ENCODE measurements at places on chromosomes 5 and 9. TPM values are rescaled to one million over a fixed set of nuclear protein-coding genes. Genes with fewer than 3 reads are reported as not detected.

DNA sequence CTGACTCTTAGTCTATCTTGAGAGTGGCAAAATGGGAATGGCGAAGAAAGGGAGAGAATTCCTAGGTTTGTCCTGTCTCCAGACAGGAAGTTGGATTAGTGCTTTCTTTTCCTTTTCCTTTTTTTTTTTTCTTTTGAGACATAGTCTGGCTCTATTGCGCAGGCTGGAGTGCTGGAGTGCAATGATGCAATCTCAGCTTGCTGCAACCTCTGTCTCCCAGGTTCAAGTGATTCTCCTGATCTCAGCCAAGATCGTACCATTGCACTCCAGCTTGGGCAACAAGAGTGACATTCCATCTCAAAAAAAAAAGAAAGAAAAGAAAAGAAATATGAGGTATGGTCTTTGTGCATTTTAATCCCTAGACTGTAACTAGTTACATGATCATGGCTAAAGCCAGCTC is 12.6 kb upstream of the KIF27 start:
- no peak for DNase-seq

The OCLN gene
- total RNA-seq: 2.1 TPM

The UBE2R2 gene
- total RNA-seq: 15.1 TPM

The OR1Q1 gene
- total RNA-seq: not detected
